Activated CD8-positive, alpha-beta memory T cell treated with anti-CD3 and anti-CD28 coated beads, Interleukin-2, amount 50 U/mL, for 4 hours (primary cell): ENCODE measurements at places on chromosomes 13 and 19.

GRCh38 chr19:4534836-4535658 is at the start of gene PLIN5:
Gene PLIN5 (minus strand): TSS chr19:4535224. CDS start chr19:4534074, 1,150 bp downstream.
- peak; percentile 54 for DNase-seq

DNA sequence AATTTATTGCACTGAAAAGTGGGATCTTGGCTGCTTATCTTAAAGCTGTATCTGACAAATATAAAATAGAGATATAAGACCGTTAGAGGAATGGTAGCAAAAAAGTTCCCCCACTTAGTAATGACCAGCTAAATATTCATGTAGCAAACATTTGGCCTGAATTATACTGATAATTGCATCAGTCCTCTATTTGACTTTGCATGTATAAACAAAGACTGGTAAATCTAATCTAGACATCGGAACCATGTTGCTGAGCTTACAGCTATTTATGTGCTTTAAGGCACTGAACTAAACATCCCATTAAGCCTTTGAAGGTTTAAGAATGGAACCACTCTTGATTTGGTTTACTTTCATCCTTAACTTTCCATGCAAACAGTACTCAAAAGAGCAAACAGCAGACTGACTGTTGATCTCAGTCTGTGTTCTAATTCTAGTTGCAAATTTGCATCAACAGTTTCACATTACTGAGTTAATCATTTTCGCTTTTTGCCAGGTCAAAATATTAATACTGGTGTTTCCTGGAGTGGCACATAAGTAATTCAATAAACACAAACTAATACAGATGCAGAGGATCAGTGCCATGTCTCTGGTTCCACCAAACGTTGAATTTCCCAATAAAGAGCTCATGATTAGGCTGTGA is 203.5 kb upstream of the HTR2A start:
- no peak for DNase-seq

- DNase-seq: no peak
These were observed 172.2 kb upstream of the SLC10A2 start for GRCh38 chr13:103238441-103238840.

DNA sequence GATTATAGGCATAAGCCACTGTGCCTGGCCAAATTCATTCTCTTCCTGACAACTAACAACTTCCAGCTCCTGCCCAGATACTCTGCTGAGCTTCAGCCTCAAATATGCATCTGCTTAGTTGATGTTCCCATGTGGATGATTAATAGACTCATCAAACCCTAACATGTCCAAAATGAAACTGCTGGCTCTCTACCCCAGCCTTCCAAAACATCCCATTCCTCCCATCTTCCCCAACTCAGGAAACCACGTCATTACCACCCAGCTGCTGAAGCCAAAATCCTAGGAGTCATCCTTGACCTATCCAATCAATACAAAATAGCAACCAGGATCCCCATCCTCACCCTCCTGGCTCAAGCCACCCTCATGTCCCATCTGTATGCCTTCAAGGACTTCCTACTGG is 20.9 kb downstream of the POU2F2 start:
- DNase-seq: no peak

DNA sequence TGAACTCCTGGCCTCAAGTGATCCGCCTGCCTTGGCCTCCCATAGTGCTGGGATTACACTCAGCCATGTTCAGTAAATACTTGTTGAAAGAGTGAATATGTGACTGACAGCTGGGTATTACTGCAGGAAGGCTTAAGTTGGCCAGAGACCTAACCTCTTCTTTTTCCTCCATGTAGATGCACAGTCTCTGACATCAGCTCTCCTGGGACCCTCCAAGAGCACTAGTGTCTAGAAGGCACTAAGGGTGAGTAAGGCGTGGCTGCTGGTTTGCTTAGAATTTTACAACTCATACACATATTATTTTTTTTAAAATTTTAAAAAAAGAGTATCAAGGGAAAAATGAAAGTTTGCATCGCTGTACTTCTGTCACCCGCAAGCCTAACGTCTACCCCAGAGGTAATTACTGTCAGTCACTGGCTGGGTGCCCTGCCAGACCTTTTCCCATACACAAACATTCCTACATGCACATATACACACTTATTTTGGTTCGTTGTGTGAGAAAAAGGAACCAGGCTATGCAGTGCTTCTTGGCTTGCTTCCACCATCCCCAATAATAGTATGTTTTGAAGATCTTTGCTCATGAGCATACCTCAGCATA is 122.0 kb downstream of the SIPA1L3 start:
- no peak for DNase-seq

- peak; percentile 43 for DNase-seq
These were observed 4.4 kb upstream of the ATP1A3 start for GRCh38 chr19:41998246-41999020.

GRCh38 chr19:13363954-13364353 is 142.3 kb downstream of the CACNA1A start:
- no peak for DNase-seq

GRCh38 chr19:35755550-35756376 is 1.1 kb downstream of the HSPB6 start:
- peak; percentile 64 for DNase-seq

- DNase-seq: no peak
These were observed 15.9 kb downstream of the CBY2 start for GRCh38 chr13:45718063-45718462.

GRCh38 chr13:98459171-98459681 is 117.7 kb downstream of the STK24 start:
- DNase-seq: no peak

DNA sequence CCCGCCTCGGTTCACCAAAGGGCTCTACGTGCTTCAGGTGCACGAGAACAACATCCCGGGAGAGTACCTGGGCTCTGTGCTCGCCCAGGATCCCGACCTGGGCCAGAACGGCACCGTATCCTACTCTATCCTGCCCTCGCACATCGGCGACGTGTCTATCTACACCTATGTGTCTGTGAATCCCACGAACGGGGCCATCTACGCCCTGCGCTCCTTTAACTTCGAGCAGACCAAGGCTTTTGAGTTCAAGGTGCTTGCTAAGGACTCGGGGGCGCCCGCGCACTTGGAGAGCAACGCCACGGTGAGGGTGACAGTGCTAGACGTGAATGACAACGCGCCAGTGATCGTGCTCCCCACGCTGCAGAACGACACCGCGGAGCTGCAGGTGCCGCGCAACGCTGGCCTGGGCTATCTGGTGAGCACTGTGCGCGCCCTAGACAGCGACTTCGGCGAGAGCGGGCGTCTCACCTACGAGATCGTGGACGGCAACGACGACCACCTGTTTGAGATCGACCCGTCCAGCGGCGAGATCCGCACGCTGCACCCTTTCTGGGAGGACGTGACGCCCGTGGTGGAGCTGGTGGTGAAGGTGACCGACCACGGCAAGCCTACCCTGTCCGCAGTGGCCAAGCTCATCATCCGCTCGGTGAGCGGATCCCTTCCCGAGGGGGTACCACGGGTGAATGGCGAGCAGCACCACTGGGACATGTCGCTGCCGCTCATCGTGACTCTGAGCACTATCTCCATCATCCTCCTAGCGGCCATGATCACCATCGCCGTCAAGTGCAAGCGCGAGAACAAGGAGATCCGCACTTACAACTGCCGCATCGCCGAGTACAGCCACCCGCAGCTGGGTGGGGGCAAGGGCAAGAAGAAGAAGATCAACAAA is 2.6 kb downstream of the PCDH17 start:
- no peak for DNase-seq

GRCh38 chr13:65605396-65605795 is 1624.7 kb downstream of the PCDH9 start:
- no peak for DNase-seq

GRCh38 chr19:55344444-55344843 is 4.8 kb downstream of the KMT5C start:
- no peak for DNase-seq

GRCh38 chr13:81609335-81609734 is 1268.4 kb upstream of the SPRY2 start:
- DNase-seq: no peak

- no peak for DNase-seq
These were observed at the start of the genes OR7A5 and OR7C1 for GRCh38 chr19:14835011-14835410. Gene OR7A5 (minus strand): TSS chr19:14835185. CDS start chr19:14828241, 6,944 bp downstream. Gene OR7C1 (minus strand): TSS chr19:14835185. CDS start chr19:14800136, 35,049 bp downstream.

DNA sequence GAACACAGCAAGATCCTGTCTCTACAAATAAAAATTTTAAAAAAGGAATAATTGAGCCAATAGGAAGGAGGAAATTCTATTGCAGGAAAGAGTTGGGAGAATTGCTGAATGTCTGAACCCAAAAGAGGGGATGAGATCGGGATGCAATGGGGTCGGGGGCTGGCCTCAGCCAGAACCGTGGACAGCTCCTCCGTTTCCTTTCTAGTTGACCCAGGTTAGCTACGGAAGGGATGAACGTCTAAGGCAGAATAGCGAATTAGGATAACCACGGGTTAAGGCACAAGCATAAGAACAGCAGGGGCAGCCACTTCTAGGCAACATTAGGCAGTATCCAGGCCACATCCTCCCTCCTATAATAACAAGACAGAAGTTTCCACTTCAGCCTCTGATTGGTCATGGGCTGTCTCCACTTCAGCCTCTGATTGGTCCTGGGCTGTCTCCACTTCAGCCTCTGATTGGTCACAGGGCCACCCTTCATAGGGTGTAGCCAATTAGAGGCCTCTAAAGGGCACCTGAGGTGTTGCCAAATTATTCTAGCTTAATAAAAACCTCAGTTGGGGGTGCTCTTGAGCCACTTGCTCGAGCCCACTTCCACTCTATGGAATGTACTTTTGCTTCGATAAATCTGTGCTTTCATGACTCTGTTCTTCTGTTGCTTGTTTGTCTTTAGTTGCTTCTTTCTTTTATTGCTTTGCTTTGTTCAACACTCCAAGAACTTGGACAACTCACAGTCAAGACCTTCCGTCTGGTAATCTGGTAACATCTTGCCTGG is 24.9 kb upstream of the TPM4 start:
- DNase-seq: no peak

- DNase-seq: no peak
These were observed 14.7 kb downstream of the CILP2 start for GRCh38 chr19:19552798-19553197.

DNA sequence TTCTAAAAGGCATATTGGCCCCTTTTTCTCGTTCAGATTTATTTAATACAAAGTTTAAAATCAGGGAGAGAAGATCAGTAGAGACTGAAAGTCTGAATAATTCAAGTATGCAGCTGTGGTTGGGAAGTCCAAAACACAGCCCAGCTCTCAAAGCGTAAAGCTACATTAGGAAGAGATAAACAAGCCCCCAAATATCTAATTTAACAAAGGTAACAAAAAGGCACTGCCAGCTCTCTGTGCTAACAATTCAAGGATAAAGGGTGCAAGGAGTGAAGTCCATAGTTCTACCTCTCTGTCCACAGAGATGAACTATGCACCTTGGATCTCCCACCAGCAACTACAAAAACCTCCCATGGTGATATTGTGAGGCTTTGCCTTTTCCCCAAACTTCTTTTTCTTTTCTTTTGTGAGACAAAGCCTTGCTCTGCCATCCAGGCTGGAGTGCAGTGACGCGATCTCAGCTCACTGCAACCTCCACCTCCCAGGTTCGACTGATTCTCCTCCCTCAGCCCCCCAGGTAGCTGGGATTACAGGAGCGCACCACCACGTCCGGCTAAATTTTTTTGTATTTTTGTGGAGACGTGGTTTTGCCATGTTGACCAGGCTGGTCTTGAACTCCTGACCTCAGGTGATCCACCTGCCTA is 104.4 kb downstream of the LHFPL6 start:
- no peak for DNase-seq

- DNase-seq: no peak
These were observed 30.9 kb downstream of the MZT1 start for GRCh38 chr13:72696579-72696978.

DNA sequence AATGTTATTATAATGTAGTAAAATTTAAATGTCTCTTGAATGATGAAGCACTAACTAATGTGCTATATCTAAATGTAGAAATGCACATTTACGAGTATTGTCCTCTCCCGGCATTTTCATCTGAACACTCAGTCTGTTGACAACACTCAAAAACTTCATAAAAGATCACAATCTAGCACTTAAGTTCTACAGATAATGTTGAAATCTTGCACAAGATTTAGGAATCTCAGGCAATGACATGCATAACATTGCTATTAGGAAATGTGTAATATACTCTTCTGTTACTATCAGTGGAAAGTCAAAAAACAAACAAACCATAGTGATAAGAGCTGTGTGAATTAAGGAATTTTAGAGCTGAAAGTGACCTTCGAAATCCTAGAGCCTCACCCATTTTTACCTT is 37.5 kb upstream of the XPO4 start:
- no peak for DNase-seq

DNA sequence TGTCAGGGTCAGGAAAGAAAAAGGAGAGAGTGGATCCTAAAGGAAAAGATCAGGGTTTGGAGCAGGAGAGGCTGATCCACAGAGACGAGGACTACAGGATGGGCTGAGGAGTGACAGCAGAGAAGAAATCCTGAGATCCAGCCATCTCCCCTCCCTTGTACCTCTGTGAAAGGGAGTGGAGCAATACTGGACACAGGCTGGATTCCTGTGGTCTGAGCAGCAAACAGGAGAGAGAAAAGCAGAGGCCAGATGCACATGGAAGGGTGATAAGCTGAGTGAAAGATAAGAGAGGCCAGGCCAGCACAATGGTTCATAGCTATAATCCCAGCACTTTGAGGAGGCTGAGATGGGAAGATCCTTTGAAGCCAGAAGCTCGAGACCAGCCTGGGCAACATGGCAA is 472.1 kb upstream of the TSHZ3 start:
- no peak for DNase-seq

DNA sequence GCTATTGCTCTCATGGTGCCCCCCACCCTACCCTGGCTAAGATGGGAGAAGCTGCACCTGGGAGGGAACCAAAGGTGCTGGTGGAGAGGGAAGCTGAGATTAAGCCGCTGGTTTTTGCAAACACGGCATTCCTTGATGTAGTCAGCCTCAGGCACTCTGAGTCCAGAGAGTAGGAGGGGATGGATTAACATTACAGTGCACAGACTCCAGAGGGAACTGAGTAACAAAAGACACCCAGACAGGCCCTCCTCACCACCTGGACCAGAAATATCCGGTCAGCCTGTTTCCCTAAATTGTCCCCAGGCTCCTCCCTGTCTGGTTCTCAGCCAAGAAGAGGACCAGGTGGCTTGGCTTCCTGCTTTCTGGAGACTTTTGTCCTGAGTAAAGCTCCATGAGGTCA is 28.9 kb upstream of the PABPC3 start:
- DNase-seq: no peak

GRCh38 chr13:90430127-90430526 is 917.4 kb upstream of the MIR17HG start:
- no peak for DNase-seq

GRCh38 chr13:76552041-76552772 is 334.0 kb downstream of the KCTD12 start:
- no peak for DNase-seq

GRCh38 chr13:95455782-95456181 is 96.7 kb upstream of the CLDN10 start:
- no peak for DNase-seq

GRCh38 chr13:109166804-109167203 is 537.4 kb downstream of the MYO16 start:
- DNase-seq: no peak

- no peak for DNase-seq
These were observed 695 bp downstream of the TICAM1 start for GRCh38 chr19:4830768-4831265.
